ENCODE measurements at places on chromosomes 5 and 9.

DNA sequence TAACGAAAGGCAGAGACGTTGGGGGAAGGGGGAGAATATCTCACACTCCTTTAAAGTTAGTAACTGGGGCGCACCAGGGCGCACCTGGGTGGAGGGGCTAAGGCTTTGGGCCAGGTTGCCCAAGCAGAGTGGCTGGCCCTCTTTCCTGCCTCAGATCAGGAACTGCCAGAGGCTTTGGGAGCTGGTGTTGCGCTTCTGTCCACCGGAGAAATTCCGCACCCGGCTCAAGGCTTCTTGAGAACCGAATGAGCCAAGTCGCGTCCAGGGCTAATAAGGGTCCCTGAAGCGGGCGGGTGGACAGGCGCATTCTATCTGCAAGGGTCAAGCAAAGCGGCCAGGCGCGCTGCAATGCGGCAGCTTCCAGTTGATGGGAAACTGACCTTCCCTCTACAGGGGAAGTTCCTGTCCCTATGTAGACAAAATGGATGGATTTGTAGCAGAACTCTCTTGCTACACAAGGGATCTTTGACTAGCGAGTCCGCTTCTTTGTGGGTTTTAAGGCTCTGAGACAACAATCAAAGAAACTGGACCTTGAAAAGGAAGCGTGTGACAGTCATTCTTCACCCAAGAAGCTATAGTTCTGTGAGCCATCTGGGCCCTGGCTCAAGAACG, 5.5 kb downstream of the PAX5 start:
- no peak for DNase-seq

DNA sequence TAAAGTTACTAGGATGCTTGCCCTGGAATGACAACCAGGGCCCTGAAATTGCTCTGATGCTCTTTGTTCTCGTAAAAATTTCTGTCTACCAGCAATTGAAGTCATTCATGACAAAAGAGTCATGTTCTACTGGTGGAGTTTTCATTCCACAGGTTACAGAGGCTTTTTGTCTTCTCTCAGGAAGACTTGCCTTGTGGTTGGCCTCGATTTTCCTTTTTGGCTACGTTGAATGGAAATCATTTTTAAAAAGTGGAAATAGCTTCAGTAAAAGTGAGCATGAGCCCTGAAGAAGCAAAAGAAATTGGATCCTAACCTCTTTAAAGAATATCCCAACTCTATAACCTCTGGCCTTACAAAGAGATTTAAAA, 255.2 kb downstream of the AOPEP start:
- no peak for DNase-seq

DNA sequence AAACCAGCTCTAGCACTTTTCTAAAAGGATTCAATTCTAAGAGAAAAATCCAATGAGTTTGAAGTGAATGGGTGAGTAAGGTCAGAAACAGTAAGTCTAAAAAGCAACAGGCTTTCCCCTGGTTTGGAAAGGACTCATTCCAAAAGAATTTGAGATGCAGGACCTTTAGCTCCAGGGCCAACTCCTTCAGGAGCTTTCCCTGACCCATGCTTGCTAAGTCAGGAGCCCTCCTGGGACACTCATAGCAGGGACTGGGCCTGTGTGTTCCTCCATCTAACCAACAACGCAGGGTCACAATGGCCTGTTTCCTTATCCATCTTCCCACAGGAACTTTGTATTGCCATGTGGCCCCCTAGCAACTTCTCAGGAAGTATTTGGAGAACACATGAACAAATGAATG, 198.8 kb downstream of the FRMD3 start:
- DNase-seq, result no peak

DNA sequence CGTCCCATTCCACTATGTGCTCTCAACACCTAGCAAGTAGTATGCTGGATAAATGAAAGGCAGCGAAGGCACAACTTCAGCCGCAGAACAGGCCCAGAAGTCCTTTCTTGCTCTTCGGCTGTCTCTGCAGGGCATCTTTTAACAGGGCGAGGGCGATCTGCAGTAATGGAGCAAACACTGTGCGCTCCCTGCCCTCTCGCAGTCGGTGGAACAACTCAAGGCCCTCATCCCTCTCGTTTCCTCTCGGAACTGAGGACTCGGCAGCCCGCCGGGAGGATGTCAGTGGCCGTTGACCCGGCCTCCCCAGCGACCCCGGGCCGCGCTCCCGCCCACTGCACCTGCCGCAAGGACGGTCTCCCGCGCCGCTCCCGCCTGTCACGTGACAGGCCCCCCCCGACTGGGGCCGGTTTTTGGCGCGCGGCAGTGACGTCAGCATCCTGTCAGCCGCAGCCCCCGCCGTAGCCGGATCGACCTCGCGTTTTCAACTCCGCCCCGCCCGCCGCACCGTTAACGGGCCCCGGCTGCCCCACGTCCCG, 1.1 kb downstream of the ZNF367 start:
- peak; percentile 81 for DNase-seq

- no peak for DNase-seq
These were observed 134.0 kb upstream of the RASEF start for GRCh38 chr9:83196946-83197345.

GRCh38 chr9:98866435-98867102, 59.1 kb downstream of the GALNT12 start:
- no peak for DNase-seq
